ENCODE measurements at places on chromosomes 2 and 18.
A peak's percentile ranks its signal among the peaks of the same experiment; 100 is the strongest.

DNA sequence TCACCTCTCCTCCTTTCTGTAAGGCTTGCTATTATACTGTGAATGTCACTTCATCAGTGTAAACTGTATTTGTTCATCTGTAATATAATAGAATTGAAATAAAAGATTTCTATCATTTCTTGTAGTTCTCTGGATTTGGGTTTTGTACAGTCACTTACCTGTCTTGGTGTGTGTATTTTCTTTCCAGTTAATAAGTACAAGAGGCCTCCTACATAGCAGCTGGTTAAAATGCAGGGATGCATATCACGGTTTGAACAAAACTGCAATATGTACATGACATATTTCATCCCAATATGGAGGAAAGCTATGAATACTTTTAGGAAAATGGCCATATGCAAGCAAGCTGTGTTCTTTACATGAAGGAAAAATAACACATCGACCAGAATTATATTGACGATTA is 5.4 kb upstream of the STAT1 start:
- DNase-seq = no peak

GRCh38 chr2:181937473-181937872 is 45.9 kb downstream of the ITPRID2 start:
- DNase-seq = no peak

GRCh38 chr18:50944245-50944932 is 23.5 kb upstream of the ELAC1 start:
- no peak for DNase-seq

DNA sequence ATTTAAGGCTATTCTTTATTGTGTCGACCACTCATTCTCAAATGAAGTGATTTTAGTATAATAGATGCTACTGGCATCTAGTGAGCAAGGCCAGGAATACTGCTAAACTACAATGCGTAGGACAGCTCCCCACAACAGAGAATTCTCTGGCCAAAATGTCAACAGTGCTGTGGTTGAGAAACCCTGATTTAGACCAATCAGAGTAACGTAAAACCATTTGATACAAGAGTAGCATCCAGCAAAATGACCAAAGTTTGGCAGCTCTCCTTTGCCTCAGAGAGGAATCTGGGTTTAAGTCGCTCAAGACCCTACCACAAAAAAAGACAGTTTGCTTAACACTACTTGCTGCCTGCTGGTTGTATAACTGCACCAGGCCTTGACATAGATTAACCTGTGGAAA is 37.0 kb upstream of the TTN start:
- no peak for DNase-seq

GRCh38 chr2:3238951-3239841 is 138.4 kb downstream of the EIPR1 start:
- no peak for DNase-seq

DNA sequence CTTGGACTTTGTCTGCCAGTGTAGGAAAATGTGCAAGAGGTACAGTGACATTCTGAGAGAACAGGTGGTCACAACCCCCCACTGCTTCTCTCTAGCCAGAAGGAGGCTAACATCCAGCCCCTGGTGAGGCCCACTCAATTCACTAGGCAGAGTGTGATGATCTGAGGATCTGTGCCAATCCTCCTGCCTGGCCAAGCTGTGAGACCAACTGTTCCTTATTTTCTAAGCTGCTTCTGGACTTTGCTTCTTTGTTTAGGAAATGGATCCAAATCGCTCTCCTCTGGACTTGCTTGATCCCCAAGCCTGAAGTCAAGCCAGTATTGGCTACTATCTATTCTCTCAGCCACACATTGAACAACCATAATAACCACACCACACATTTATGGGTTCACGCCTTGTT is 202.8 kb downstream of the PIK3C3 start:
- DNase-seq = no peak

DNA sequence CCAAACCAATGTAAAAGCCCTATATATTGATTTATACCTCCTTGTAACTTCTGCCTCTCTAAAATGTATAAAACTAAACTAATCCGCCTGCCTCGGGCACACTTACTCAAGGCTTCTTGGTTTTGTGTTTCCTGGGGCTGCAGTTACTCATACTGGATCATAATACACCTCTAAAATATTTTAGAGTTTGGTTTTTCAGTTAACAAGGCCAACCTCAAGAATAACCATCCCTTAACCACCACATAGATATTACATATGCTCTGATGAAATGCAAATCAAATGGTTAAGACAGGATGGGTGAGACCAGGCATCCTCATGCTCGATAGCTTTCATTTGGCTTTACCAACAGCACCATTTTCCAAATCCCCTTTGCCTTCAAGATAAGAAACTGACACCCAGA is 46.4 kb downstream of the UXS1 start:
- no peak for DNase-seq

DNA sequence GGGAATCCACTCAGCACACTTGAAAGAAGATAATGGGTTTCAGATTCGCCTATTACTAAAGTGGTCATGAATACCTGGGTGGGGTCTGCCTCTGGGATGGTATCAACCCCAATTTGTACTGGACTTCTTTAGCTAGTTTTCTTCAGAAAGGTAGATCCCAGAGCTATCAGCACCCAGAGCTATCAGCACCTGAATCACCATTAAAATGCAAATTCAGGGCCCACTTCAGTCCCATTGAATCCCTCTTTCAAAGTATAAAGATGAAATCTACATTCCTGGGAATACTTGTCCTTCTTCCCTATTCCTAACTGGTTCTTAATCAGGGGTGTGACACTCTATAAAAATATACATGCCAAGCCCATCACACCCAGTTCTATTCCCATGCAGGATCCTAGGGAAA is 914.3 kb downstream of the DCC start:
- DNase-seq = no peak

DNA sequence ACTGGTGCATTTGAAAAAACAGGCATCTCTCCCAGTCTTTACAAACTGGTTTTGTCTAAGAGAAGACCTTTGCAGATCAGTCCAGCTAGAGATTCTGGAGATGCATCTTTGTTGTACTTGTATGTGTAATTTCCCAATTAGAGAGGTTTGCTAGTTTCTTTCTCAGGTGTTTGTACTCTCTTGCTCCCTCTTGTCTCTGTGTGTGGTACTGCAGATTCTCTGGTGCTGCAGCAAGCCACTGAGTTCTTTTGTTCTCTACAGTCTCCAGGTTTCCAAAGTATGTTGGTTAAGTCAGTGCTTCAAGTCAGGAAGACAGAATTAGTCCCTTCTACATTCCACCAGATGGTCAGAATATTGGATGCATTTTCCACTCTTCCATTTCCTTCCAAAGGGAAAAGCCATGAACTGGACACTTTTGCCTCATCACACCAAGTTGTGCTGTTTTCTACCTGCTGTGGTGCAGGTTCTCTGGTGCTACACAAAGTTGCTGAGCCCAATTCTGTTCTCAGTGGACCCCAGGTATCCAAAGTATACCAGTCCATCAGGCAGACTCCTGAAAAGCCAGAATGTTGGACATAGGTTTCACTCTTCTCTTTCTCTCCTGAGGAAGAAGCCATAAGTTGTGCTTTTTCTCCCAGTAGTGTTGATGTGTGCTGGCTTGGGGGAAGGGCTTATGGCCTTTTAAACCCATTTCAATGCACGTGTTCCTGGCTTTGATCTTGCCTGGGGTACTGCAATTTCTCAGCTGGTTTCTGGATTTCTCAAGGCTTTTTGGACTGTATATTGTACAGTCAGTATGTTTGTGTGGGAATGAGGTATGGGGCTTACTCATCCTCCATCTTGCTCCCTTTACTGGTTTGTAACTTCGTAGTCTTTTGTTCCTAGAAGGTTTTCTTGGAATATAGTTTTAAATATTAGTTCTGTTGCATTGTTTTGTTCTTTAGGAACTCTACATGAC is 29.8 kb downstream of the EPC2 start:
- no peak for DNase-seq

GRCh38 chr2:178998539-178998938 is 51.4 kb downstream of the CCDC141 start:
- DNase-seq = no peak

DNA sequence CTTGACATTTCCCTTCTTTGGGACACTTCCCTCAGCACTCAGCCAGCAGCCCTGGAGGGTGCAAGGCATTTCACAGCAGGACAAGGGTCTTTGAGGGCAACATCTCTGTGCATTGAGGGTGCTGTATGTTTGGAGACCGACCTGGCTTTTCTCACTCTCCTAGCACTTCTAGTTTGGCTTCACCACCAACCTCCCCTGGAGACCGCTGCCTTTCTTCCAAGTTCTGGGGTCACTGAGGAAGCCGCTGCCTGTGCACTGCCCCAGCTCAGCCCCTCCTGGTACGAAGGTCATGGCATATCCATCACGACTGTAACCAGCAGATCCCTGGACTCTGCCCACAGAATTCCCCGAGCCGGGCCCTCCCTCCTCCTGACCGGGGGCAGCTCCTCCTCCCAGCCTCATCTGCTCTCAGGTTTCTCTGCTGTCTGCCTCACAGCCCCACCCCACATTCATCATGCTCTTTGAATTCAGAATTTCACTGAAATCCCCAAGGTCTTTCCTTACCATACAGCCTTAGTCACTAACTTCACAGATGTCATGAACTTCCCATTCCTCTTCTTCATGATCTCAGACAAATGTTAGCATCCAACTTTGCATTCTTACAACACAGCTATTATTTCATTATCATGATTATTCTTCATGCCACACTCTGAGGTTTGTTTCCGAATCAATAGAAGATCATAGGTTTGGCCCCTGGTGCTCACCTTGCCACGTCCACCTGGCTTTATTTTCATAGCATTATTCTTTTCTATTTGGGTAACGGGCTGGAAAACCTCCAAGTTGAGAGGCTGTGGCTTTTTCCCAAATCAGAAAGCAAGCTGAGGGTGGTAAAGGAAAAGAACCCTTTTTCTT is 113.0 kb upstream of the COPS8 start:
- no peak for DNase-seq

DNA sequence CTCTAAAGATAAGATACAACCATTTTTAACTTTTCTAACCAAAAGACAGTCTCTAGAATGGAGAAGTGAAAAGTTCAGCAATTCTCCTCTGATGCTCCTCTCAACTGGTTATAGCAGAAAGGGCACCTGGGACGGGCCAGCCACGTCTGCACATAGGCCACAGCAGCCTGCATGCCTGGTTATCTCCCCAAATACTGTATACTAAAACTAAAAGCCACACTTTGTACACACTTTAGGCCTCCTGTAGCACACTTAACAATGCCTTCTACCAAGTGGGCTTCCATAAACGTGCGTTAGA is 179.1 kb downstream of the ANKRD44 start:
- DNase-seq = no peak

GRCh38 chr2:104412384-104412783 is 441.5 kb upstream of the POU3F3 start:
- no peak for DNase-seq

GRCh38 chr18:80182855-80183254 is 64.5 kb downstream of the PARD6G start:
- DNase-seq = peak; percentile 56

DNA sequence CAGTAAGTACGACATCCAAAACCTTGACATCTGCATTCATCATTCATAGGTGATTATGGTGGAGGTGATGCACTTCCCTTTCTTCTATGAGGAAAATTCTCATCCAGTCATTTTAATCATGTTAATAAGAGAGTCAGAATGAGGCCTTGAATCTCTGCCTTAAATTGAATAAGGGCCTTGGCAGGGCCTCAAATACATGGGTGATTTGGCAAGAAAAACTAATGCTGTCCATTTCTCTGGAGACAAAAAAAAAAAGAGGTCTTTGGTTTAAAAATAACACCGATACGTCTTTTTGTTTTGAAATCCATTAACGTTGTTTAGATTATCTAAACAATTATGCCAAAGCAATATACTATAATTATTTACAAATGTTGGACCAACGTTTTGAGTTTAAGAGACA is 8.1 kb downstream of the COLEC12 start:
- DNase-seq = no peak

- peak; percentile 80 for DNase-seq
These were observed at the start of gene DOK6 for GRCh38 chr18:69400253-69400975. Gene DOK6, plus strand, starts transcription at chr18:69400888.

- DNase-seq = no peak
These were observed 39.4 kb upstream of the SMAD2 start for GRCh38 chr18:47969816-47970215.

DNA sequence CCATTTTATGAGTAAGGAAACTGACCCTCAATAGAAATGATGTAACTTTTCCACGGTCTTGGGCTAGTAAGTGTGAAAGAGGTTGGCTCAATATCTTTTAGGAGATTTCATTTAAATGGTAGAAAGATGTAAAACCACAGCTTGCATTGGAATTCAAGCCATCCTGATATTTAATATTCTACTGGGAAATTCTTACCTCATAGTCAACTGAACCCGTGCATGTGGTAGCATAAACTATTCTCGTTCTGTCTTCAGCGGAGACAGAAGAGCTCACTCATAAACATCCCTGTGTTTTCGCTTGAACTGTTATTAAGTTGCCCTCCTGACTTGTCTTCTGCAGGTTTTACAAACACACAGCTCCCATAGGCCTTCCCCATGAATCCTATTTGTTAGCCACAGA is 8.5 kb upstream of the SPATS2L start:
- no peak for DNase-seq

DNA sequence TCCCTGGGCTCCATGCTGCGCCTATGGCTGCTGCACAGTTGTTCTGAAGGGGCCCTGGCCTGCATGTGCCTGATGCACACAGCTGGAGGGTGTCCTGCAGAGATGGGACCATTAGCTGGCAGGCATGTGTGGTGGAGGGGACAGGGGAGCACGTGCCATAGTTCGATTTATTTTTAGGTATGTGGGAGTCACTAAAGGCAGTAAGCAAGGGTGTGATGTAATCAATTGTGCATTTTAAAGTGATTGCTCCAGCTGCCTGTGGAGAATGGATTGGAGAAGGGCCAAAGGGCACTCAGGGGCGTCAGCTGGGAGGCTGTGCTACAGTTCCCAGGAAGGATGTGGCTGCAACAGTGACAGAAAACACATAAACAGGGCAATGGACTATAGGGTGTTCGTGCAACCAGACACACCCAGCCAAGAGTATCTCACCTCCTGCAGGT is 205.1 kb downstream of the ARL4C start:
- DNase-seq = no peak

DNA sequence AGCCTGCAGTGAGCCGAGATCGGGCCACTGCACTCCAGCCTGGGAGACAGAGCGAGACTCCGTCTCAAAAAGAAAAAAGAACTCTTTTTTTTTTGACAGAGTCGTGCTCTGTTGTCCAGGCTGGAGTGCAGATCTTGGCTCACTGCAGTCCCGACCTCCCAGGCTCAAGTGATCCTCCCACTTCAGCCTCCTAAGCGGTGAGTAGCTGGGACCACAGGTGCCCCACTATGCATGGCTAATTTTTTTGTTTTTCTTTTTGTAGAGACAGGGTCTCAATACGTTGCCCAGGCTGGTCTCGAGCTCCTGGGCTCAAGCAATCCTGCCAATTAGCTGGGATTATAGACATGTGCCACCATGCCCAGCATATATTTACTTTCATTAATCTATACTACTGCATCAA is 12.5 kb upstream of the INO80D start:
- no peak for DNase-seq
